NCI-H345 (cell line): ENCODE measurements at places on chromosomes 2 and 18.

DNA sequence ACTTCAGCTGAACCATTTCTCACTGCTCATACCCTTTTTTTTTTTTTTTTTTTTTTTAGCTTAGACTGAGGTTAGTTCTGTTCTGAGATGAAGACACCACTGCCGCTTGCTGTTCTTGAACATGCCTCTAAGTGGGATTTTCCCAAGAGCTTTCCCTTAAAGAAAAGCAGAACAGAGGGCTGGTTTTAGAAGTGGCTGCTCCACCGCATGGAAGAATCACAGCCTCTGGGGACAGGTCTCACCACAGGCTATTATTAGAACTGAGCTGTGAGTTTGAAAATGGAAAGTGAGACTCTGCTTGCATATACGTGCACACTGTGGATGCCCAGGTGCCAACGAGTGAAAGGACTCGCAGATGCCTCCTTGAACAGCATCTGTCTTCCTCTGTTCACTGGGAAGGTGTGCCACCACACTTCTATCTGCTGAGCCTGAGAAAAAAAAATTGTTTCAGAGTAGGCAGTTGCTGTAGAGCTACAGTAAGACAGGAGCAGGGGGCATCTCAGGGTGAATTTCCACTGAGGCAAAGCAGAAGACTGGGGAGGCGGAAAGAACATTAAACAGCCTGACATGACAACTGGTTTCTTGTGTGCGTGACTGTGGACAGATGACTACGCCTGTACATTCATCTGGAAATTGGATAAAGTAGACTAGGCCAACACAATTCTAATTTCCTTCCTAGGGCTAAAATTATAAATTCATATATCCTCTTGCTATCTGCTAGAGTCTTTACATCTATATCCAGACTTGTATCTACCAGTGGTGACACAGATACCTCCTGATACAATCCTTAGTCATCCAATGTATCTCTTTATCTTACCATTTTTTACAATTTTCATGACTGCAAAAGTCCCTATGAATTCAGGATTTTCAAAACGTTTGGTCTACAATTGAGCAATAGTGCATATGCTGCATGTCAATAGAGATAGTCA is 1045.7 kb upstream of the CELF4 start:
- DNase-seq, result no peak

DNA sequence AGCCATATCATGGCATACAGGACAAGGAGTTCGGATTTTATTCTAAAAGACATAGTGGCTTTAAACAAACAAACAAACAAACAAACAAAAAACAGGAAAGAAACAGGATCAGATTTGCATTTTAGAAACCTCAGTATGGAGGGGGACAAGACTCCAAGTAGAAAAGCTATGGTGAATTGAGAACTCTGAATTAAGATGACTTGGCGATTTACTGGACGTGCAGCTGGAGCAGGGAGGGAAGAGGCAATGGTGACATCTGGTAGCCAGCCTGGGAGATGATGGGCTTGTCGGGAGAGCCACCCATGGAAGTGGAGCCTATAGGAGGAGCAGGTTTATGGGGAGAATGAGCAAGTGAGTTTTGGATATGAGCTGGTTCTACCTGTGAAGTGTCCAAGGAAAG is 13.2 kb downstream of the CPLX4 start:
- DNase-seq, result no peak

DNA sequence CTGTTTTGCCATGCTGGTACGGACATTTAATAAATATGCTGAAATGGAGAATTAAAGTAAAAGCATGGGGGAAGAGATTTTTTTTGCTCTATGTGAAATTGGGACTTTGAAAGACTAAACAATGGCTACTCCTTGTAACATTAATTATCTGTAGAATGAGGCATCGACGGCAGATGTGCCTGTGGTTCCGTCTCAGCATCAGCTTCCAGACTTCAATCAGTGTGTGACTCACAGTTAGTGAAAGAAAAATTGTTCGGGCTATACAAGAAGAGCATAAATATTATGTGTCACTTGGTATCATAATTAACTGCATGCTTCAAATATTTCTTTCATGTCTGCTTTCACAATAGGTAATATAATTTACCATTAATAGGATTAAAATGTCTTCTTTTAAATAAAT is 117.0 kb upstream of the SMIM21 start:
- no peak for DNase-seq

- peak; percentile 96 for DNase-seq
These were observed 31.5 kb upstream of the PDIA6 start for GRCh38 chr2:10844097-10844496.

DNA sequence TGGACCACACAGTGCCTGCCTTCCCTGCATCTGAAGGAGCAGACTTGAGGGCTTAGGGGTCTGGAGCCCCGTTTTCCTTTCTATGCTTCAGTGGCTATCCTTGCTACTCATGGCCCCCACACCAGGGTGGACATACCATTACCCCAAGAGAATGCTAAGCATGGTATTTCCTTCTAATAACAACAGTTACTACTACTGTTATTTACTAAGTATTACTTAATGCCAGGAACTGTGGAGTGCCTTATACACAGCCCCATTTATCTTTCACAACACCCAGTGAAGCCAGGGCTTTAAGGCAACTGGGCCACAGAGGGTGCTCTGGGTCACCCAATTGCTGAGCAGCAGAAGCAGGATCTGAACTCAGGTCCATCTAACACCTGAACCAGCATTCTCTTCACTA is 5.8 kb upstream of the PAX8 start:
- DNase-seq, result no peak

- no peak for DNase-seq
These were observed 13.5 kb upstream of the IL1R1 start for GRCh38 chr2:102129082-102129481.

DNA sequence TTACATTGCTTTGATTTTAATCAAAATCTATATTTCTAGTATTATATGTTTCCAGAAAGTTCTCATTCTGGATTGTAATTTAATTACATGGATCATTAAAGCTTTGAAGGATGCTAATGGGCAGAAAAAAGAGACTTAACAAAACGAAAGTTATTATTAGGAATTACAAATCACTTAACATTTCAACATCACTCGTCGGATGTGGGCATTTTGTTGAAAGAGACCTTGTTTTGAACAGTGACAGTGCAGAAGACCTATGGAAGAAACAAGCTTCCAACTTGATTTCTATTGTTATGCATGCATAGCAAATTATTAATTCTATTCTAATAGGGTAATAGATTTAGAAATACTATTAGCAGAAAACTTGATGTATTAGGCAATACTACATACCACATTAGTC is 31.4 kb upstream of the DARS1 start:
- no peak for DNase-seq

- no peak for DNase-seq
These were observed 120.6 kb downstream of the CAPN13 start for GRCh38 chr2:30686669-30687068.

GRCh38 chr2:222572264-222572721 is 83.6 kb downstream of the FARSB start:
- DNase-seq, result no peak

DNA sequence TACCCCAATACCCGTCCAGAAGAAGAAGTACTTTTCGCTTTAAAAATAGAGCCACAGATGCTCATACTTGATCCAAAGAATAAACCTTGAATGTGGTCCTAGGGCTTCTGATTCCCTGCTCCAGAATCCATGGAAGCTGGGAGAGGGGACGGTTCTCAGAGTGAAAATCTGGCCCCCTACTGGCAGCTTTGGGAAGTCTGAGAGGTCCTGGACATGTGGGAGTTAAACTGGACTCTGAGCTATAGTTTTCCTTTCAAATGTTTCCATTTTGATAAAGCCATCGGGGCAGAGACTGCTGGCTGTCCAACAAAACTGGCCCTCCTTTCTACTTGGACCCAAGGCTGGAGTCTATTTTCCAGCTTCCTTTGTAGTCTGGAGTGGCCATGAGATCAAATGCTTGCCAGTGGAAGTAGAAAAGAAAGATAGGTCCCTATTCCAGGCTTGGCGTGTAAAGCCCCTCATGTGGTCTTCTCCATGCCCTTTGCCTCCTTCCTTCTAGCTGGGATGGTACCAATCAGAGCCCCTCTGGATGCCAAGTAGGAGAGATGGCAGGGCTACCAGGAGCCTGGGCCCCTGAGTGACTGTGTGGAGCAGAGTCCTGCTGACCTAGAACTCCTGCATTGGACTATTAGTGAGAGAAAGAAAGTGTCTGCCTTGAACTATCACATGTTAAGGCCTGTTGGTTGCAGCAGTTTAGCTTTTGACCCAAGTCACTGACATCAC is 37.7 kb upstream of the TBC1D8 start:
- DNase-seq, result no peak

- peak; percentile 47 for DNase-seq
These were observed at the start of gene NPAS2 for GRCh38 chr2:100819370-100820272. NPAS2 (plus strand) TSS chr2:100820139; CDS start chr2:100904755, 84,616 bp downstream.

GRCh38 chr18:50027996-50028395 is 167.0 kb downstream of the MYO5B start:
- no peak for DNase-seq

- DNase-seq, result no peak
These were observed 184.6 kb downstream of the ZFP36L2 start for GRCh38 chr2:43041661-43042360.

DNA sequence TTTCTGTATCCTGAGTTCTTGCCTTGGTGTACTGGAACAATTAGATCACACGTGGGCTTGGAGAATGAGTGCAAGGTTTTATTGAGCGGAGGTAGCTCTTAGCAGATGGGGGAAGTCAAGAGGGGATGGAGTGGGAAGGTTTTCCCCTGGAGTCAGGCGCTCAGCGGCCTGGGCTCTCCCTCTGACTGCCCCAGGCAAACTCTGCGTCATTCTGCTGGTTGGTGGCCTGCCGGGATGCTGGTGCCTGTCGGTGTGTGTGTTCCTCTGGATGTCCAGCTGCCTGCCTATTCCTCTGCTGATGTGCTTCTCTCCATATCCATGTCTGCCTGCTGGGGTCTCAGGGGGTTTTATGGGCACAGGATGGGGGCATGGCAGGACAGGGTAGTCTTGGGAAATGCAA is 111.0 kb downstream of the TRIB2 start:
- DNase-seq, result no peak

GRCh38 chr2:134838143-134838620 is at the start of gene ACMSD:
ACMSD (plus strand) TSS chr2:134838616; CDS start chr2:134838683, 67 bp downstream.
- DNase-seq, result no peak
